ENCODE measurements at places on chromosomes 11 and 22.

DNA sequence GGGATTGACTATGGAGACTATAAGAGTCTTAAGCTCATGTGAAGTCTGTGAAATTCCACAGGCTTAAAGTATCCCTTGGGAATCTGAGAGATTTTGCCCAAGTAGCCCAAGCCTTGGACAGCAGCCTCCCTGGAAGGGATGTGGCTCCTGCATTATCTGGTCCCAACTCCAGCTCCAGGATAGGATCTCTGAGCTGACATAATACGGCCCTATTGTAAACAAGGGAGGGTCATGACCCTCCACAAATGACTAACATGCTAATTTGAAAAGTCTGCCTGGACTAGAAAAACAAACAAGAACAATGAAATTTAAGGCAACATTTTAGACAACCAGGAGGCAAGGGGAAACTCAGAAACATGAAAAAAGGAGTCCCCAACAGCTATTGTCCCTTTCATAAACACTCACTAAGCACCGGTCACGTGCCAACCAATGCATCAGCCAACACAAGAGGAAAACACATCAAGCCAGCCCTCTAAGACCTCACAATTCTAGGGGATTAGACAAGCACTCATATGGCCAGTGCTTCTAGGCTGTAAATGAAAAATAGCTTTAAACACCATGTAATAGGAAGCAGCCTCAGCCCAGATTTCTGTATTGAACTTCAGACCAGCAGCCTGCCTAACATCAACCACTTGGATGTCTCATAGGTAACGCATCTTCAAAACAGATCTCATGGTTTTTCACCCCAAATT is 101.2 kb upstream of the TIMP3 start:
- DNase-seq, result peak; percentile 66

- no peak for DNase-seq
These were observed 130.1 kb upstream of the DDI1 start for GRCh38 chr11:103906291-103906867.

DNA sequence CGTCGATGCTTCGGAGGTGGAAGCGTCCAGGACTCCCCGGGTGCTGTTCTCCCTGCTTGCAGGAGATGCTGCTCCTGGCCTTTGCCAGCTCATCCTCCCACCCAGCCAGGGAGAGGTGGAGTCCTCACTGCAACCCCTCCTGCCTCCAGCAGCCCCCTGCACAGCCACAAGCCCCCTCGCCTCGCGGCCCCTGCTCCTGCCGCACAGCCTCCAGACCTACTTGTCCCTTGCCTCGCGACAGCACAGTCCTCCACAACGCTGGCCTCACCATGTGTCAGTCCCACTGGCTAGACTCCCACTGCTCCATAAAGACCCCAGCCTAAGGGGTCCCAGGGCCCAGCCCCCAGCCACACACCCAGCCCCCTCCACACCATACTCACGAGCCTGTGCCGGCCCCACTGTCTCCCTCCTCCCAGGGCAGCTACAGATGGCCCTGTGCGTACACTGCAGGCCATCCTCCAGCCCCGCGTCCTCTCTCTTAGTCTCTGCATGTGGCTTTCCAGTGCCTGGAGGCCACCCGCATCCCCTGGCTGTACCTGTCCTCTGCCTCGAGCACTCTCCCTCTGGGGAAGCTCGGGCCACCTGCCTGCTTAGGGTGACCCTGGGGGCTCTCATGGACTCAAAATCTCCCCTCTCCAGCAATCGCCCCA is 91.5 kb downstream of the CELSR1 start:
- DNase-seq, result no peak

- DNase-seq, result no peak
These were observed 5.5 kb upstream of the PACS1 start for GRCh38 chr11:66064571-66064970.

DNA sequence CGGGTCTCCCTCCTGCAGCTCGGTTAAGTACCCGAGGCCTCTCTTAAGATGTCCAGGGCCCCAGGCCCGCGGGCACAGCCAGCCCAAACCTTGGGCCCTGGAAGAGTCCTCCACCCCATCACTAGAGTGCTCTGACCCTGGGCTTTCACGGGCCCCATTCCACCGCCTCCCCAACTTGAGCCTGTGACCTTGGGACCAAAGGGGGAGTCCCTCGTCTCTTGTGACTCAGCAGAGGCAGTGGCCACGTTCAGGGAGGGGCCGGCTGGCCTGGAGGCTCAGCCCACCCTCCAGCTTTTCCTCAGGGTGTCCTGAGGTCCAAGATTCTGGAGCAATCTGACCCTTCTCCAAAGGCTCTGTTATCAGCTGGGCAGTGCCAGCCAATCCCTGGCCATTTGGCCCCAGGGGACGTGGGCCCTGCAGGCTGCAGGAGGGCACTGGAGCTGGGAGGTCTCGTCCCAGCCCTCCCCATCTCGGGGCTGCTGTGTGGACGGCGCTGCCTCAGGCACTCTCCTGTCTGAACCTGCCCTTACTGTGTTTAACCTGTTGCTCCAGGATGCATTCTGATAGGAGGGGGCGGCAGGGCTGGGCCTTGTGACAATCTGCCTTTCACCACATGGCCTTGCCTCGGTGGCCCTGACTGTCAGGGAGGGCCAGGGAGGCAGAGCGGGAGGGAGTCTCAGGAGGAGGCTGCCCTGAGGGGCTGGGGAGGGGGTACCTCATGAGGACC is 25.0 kb downstream of the FADS3 start:
- DNase-seq, result no peak

- no peak for DNase-seq
These were observed 1188.2 kb upstream of the RAG2 start for GRCh38 chr11:37786214-37786755.

- no peak for DNase-seq
These were observed 212.0 kb upstream of the CHORDC1 start for GRCh38 chr11:90434858-90435257.

DNA sequence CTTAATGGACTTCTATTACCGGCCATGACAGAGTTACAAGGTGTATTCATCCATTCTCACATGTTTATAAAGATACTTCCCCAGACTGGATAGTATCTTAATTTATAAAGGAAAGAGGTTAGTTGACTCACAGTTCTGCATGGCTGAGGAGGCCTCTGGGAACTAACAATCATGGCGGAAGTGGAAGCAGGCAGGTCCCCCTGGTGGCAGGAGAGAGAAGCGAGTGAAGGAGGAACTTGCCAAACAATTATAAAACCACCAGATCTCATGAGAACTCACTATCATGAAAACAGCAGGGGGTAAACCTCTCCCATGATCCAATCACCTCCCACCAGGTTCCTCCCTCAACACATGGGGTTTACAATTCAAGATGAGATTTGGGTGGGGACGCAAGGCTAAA is 170.0 kb upstream of the PDGFD start:
- no peak for DNase-seq

GRCh38 chr11:112134473-112134872 is 29.4 kb downstream of the IL18 start:
- DNase-seq, result no peak

DNA sequence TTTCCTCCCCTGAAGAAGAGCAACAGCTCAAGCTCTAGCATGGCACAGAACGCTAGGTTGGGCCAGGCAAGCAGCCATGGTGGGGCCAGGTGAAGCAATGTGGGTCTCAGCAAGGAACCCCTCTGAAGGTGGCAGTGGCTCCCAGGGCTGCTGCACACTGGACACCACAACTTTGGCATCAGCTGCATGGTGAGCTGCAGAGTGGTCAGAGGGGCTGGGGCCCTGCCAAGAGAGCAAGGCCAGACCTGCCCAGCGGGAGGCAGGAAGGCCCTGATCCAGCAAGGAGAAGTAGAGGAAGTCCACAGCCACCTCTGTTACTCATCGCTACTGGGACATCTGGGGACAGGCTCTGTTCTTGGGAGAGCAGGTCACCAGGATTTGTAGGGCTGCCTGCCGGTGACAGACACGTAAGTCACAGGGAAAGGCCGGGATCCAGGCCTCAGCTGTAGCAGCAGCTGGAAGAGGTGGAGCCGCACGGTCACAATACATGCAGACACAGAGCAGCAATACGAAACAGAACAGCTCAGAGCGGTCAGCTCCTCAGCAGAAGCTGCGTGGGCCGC is 12.4 kb downstream of the CYB561A3 start:
- no peak for DNase-seq

GRCh38 chr22:17120711-17121232 is 388 bp downstream of the TMEM121B start:
- DNase-seq, result no peak

GRCh38 chr11:26134481-26135355 is 197.2 kb upstream of the ANO3 start:
- DNase-seq, result no peak

GRCh38 chr22:37228106-37229011 is 15.7 kb downstream of the RAC2 start:
- no peak for DNase-seq

GRCh38 chr11:10886652-10887250 is 28.9 kb upstream of the ZBED5 start:
- no peak for DNase-seq

GRCh38 chr22:19719488-19720021 is 3.8 kb upstream of the GP1BB start:
- DNase-seq, result no peak

DNA sequence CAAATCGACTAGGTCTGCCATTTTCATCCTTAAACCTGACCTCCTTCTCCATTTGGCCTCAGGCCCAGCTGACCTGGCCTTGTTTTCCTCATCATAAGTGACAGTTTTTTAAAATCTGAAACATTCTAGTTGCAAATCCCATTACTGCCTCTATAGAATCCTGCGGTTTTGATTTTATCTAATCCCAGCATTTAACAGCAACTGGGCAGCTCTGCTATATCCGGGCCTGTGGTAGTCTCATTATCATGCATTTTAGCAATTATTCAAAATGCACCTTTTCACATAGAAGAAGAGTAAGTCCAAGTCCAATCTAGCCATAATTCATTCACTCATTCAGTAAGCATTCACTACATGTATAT is 28.6 kb upstream of the BIRC3 start:
- DNase-seq, result no peak

DNA sequence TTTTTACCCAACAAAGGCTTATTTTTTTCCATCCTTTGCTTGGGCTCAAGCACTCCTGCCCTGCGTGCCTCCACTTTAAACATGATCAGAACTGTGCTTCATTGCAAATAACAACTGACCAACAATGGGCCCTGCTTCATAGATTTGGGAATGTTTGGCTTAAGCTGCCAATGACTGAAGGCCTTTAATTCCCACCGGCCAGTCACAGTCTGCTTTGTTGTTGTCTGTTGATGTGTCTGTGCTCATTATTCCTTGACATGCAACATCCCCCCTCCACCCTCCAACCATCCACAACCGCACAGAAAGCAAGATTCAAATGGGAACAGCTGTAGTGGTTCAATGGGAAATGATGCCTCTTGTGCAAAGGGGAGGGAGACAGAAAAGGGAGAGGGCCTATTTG is 23.0 kb downstream of the PAX6 start:
- no peak for DNase-seq

GRCh38 chr11:91136631-91137030 is 913.8 kb upstream of the CHORDC1 start:
- no peak for DNase-seq

DNA sequence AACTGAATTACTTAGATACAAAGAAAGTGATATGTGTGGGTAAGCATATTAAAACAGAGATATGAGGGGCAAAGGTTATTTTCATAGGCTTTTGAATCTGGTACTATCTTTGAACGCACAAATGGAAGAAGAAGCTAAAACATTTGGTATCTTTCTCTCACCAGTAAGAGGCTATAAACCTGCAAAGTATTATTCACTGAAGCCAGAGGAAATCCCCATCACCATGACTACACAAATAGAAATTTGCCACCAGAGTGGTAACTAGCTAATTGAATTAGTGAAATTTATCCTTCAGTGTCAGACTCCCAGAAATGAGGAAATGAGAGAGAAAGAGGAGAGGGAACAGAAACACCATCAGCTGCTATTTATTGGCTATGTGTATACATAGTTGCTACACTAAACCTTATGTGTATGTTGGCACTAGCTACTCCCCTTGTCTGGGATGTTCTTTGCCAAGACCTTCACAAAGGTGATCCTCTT is 503.4 kb downstream of the DLG2 start:
- DNase-seq, result no peak

DNA sequence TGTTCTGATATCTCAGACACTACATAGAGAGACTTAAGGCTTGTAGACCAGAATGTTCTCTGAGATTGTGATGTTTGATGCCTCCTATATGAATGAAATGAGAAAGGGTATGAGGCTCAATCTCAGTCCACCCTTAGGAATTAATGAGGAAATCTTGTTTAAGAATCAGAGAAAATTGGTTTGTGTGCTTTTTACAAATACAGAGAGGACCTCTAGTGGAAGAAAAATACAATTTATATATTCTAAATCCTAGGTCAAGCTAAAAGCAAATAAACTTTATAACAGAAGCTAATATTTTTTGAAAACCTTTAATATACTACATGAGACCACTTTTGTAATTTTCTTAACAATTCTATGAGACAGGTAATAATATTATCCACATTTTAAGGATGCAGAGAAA is 5.0 kb upstream of the OR52H1 start:
- DNase-seq, result no peak

GRCh38 chr11:132220474-132220873 is 850.1 kb downstream of the NTM start:
- DNase-seq, result no peak

- no peak for DNase-seq
These were observed 11.6 kb downstream of the MISFA start for GRCh38 chr11:18611196-18611595.

GRCh38 chr22:45776313-45776585 is 104.6 kb downstream of the ATXN10 start:
- no peak for DNase-seq

DNA sequence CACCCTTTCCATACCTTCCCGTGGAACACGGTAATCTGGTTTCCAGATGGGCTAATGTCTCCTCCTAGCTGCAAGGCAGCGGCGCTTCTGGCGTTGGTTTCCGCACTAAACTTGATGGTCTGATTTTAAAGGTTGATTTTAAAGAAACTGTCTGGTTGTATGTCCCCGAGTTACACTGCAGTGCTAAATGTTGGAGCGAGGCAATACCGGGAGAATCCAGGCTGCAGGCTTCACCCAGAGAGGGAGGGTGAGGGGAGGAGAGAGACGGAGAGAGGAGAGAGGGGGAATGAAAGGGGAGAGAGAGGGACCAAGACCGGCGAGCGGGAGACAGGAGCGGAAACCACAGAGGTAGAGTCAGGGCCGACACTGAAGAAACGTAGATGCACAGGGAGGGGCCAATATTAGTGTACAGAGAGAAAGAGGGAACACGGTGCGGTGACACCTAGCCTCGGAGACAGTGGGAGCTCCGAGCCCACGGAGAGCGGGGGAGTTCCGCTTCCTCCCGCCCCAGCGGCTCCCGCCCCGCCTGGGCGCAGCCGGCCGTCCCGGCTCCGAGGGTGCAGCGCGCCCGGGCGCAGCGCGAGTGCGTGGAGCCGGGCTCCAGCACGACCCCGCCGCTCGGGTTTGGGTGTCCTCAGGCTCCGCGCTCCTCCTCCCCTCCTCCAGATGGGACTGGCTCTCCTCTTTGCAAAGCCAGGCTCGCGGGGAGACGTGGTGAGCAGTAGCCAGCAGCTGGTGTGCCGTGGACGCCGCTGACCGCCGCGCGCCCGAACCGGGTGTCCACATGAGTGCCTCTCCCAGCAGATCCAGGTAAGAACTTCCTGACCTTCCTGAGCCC is 71.9 kb upstream of the GRAMD1B start:
- no peak for DNase-seq

Measured in tibial artery (tissue), 4 donors.